Epithelial cell of proximal tubule (primary cell): ENCODE measurements at places on chromosomes 13 and 19. TPM values are rescaled to one million over a fixed set of nuclear protein-coding genes. Genes with fewer than 3 reads are reported as not detected.

DNA sequence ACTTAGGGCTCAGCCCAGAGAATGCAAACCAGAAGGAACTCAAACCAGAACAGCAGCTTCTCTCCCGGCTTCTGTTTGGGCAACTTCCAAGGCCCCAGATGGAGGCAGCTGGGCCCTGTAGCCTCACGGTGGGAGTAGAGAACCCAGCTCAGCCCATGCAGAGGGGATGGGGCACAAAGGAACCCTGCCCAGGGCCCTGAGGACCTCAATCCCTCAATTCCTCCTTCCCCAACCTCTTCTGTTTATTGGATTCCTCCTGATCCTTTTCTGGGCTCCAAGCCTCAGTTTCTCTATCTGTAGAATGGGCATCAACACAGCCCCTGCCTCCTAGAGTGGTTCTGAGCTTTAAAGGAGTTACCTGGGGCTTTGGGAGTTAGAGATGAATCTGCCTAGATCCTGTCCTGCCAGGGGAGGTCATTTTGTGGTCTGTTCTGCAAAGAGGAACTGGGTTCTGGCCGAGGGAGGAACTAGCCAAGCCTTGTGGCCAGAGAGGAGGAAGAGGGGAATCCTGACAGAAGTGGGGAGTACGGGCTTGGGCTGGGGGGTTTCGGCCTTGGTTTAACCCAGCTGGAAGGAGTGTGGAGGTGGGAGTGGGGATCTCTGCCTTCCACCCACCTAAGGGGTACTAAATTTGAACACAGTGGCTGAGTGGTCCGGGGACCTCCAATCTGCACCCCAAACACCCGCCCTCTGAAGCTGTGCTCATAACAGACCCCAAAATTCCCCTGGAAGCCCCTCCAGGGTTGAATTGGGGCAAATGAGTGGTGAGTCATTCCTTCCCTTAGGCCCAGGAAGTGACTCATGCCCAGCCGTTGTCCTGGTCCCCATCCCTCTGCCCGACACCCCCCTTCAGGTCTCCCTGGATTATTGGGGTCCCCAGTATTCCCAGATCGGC is 2.7 kb downstream of the ADGRE5 start:
- DNase-seq, result no peak

GRCh38 chr13:43776501-43777079 is 10.2 kb downstream of the ENOX1 start:
- DNase-seq, result no peak

DNA sequence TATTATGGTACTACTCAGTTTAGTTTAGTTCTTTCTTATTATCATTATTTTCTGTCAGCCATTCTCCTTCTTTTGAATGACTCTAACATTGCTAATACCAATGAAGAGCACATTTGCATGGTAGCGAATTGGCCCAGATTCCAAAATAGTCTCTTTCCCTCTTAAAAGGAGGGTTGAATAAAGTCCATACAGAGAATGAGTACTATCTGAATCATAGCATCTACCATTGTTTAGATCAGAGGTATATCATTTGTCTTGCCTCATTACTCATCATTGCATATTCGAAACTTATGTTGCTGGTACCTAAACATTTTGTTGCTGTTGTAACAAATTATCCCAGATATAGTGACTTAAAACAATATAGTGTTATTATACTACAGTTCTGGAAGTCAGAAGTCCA is 1235.3 kb upstream of the ATXN8OS start:
- no peak for DNase-seq

DNA sequence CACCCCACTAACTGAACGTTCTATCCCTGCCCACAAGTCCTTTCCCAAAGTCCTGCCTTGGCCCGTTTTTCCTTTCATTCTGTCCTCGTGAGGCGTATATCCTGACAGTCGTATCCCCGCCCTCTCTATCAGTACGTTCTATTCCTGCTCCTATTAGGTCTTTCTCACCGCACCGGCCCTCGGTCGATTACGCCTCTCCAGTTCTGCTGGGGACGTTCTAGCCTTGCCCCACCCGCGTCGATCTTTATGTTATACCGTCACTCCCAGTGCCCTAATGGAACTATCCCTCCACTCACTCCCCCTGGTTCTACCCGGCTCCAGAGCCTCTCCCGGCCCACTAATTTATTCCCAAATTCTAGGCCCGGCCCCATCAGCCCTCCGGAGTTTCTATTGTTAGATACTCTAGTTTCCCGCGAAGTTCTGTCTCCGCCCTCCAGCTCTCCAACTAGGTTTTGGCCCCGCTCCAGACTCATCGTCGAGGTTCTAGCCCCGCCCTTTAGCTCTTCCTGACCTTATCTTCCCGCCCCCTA is 2.0 kb downstream of the PLAUR start:
- no peak for DNase-seq

DNA sequence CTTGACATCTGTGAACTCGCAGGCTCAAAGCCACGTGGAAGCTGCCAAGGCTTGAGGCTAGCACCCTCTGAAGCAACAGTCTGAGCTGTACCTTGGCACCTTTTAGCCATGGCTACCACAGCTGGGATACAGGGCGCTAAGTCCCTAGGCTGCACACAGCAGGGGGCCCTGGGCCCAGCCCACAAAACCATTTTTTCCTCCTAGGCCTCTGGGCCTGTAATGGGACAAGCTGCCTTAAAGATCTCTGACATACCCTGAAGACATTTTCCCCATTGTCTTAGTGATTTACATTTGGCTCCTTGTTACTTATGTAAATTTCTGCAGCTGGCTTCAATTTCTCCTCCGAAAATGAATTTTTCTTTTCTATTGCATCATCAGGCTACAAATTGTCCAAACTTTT is 455.9 kb downstream of the TDRD3 start:
- no peak for DNase-seq

- DNase-seq, result no peak
Observed at GRCh38 chr19:38289955-38290354, 14.1 kb upstream of the C19orf33 start.

- DNase-seq, result no peak
Observed at GRCh38 chr13:25657157-25657556, 285.4 kb downstream of the ATP8A2 start.

DNA sequence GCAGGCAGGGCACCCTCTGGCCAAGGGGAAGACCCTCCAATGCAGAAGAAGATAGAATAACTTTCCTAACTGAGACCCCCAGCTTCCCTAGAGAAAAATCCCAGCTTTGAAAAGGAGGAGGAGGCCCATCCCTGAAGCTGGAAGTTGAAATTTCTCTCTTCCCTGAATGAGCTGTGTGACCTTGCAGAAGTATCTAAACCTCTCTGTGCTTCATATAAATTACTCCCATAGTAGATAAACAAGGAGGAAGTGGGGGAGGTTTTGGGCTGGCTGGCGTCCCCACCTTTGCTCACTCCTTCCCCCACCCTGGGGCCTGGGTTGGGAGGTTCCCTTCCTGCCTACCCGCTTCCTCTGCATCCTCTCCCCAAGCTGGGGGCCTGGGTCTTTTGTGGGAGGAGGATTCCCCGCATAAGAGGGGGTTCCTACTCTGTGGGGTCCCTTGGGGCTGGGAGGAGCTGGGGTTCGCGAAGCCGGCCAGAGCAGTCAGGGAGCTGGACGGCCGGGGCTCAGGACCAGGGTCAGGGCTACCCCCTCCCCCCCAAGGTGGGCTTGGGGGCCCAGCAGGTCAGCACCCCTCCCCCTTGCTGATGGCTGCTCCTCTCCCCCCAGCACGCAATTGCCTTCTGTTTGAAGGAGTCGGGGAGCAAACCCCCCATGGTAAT is 11.7 kb downstream of the CAMSAP3 start:
- no peak for DNase-seq

DNA sequence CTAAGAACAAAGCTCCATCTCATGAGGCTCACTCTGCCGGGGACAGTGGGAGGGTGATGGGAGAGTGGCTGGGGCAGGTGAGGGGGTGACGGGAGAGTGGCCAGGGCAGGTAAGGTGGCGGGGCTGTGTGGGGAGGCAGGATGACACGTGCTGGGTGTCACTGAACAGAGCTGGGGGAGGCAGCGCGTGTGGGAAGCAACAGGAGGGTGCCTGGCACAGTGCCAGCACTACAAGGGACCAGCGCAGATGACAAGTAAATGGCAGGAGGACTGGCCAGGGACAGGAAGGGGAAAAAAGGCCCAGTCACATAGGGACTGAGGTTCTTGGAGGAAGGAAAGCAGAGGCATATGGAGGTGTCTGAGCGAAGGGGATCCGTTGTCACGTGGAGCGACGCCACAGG is 129.9 kb downstream of the RNF17 start:
- DNase-seq, result no peak

DNA sequence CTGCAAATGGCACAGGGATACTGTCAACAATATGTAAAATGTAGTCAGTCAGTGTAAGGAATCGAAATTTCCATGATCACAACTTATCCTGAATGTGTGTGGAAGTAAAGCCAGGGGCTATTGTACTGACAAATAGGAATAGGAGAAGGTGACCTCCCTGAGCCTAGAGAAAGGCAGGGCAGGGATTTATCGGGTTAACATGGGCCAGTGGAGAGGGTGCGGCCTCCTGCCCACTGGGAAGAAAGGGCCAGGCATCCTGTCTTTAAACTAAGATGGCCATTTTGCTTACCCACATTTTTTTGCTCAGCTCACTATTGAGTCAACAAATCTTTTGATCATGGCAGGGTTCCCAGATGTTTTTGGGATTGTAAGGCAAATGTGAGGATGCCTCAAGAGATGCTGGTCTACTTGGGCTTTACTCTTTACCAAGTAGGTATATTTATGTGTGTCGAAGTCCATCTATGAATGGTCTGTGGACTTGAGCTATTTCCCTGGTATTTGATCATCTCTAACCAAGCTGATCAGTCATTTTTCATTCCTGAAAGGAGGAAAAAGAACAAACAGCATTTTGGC is 116.6 kb upstream of the RNF113B start:
- no peak for DNase-seq

DNA sequence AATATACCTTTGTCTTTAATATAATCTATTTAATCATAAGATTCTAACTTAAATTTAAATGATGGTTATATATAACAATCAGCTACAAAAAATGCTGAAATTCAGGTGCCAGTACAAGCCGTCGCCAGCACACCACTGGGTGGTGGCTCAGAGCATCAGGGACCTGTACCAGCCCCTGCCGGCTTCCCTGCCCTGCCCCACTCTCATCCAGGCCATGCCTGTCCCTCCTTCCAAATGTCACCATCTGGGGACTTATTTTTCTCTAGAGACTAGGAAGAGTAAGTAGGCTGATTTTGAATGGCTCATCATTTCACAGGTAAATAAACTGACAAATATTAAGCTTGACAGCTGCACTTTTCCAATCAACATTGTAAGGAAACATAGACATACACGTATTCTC is 1.6 kb downstream of the METTL21C start:
- no peak for DNase-seq

DNA sequence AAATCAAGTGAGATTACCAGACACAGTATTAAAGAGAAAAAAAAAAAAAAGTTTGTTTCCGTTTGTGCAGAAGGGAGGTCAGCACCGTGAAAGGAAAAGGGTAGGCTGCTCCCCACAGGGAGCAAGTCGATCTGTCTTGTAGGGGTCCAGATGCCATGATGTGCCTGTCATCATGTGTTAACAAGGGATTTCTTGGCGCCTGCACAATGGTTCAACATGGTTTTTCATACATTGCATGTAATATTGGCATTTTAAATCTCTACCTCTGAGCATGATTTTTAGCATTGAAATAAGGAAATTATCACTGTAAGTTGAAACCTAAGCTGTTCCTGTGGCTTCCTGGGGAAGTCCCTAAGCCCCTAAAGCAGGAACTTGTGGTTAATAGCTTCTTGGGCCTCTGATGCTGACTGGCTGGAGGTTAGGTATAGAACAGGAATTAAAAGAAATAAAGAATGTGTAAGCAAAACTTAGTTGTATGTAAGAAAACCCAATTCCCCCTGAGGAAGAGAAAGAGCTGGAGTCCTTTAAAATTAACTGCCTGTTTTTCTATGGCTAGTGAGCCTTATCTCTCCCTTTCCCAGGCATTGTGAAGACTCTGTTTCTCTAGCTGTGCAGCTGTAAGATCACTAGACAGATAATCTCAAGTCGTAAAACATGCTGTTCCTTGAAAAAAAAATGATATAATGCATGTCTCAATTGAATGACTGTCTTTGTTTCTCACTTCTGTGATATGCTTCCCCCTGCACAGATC is 7.4 kb upstream of the FCGBP start:
- DNase-seq, result no peak

GRCh38 chr19:38812009-38812840 is 520 bp downstream of the LGALS4 start:
- no peak for DNase-seq

DNA sequence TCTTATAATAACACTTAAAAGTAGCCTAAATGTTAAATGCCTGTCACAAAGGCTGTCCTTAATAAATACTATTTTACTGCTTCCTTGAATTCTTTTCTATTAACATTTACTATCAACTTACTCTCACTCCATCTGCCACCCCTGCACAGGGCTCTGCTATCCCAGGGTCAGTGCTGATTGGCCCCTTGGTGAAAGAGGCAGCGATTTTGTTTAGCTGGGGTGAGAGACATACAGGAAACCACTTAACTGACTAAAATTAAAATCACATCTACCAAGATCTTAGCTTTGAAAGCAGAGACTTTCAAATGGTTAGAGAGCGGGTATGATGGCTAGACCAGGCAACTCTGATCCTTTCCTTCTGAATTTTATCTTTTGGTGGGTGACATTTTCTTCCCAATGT is 149.9 kb upstream of the HTR2A start:
- no peak for DNase-seq

The PIP5K1C gene
- 11.7 and 20.4 TPM in 2 replicates for total RNA-seq

The LILRB4 gene
- total RNA-seq, result not detected in 2 replicates
